Activated T-helper 1 cell treated with anti-CD3 and anti-CD28 coated beads, Interleukin-2, amount 50 U/mL, for 16 hours (primary cell): ENCODE measurements at places on chromosomes 12 and 14.

GRCh38 chr14:99742074-99742473 lies 51.1 kb upstream of the EML1 start:
- DNase-seq = no peak

- DNase-seq = no peak
These were observed 91.5 kb upstream of the SLC35F4 start for GRCh38 chr14:57957441-57957840.

DNA sequence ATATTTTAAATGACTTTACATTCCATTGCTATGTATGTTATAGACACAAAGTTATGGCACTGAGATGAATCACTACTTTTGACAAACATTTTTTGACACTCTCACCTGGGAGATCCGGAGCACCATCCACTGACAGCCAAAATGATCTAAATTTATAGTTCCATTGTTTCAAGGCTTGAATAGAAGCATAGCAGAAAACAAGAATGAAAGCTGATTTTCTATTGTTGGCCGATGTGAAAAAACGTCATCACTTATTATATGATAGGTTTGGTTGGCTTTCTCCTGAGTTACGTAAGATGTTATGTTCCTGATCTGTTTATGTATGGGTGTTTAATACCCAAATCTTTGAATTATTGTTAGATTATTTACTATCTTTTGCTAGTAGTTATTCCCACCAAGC lies 306.2 kb downstream of the PAWR start:
- DNase-seq = no peak

- peak; percentile 15 for DNase-seq
These were observed 68.6 kb upstream of the MAX start for GRCh38 chr14:65170768-65171507.

GRCh38 chr14:60249321-60250256 lies 568 bp downstream of the PPM1A start:
- DNase-seq = peak; percentile 12

DNA sequence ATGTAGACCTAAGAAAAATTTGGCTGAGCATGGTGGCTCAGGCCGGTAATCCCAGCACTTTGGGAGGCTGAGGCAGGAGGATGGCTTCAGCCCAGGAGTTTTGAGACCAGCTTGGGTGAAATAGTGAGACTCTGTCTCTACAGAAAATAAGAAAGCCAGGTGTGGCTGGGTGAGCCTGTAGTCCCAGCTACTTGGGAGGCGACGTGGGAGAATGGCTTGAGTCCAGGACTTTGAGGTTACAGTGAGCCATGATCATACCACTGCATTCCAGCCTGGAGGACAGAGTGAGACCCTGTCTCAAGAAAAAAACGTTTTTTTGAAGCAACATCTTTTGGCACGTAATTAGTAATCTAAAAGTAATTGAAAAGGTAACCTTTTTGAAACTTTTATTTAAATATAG lies 70.9 kb downstream of the FERMT2 start:
- DNase-seq = no peak

DNA sequence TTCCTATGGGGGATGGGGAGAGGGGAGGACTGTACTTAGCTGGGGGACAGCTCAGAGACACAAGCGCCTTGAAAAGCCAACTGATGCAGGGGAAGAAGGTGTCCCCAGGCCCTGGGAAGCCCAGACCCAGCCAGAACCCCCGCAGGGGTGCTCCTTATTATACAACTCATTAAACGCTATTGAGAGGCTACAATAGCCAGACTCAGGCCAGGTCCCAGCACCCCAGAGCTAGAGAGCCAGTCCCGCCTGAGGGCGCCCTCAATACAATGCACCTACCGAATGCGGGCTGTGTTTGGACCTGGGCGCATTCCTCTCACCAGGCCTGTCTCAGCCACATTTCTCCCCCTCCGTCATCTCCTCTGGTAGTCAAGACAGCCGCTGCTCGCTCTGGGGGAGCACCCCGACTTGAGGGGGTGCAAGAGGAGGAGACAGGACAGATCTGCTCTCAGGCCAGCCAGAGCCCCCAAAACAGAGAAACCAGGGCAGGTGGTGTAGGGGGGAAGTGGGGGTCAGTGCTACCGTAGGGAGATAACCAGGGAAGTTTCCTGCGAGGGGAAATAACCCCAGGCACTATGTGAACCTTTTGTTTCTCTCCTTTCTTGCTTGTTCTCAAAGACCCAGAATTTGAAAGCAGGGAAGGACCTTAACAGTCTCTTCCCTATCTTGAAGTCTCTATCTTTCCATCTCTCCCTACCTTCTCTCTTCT lies 6.1 kb upstream of the ASIC1 start:
- DNase-seq = no peak

- DNase-seq = no peak
These were observed 385 bp downstream of the CAPRIN2 start for GRCh38 chr12:30754383-30754749.

DNA sequence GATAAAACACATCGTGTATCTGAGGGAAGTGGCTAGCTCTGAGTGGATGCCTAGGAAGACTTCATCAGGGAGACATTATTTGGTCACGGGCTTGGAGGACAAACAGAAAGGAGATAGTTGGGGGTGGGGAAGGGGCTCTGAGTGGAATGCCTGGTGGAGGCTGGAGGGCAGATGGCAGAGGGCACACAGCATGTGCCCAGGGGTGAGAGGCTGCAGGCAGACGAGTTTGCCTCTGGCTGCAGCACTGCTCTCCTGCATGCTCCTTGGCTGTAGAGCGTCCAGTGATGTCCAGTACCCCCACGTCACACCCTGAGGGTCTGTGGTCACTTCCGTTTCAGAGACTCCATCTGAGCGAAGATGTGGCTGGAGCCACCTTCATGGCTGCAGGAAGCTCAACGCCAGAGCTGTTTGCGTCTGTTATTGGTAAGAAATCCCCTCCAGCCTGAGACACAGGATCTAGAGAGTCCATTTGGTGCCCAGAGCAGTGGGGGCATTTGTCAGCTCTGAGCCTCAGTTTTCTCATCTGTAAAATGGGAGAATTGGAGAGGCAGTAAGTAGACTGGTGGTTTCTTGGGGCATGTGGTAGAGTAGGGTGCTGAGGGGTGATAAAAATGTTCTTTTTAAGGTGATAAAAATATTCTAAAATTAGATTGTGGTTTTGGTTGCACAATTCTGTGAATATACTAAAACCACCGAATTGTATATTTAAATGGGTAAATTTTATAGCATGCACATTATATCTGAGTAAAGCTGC lies 71.7 kb upstream of the RIN3 start:
- DNase-seq = no peak

DNA sequence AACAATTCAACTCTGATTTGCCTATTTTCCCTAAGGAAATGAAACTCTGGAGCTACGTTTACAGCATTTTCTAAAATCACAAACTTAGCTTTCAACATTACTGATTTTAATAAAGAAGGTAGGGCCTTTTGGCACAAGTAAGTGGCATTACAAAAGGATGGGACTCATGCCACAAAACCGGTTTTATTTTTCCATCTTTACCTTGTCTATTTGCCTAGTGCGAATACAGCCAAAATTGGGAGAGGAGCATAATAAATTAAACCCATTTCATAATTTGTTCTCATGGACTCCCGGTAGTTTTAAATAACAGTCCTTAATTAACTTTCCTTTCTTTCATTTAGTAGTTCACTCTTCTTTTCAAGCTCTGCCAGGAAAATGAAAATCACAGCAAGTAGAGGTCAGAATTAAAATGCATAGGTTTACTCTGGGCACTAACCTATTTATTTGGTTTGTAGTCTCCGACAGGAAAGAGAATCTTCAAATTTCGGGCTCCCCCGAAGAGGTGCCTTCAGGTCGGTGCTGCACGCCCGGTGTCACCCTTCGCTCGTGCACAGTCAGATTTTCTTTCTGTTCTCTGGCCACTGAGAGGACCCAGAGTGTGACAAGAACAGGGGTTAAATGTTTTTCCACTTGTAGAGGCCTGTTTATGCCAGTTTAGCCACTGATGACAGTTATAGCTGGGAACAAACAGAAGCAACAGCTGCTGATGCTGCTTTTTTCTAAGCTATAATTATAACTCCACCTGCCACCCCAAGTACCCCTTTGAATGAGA lies at the start of gene BEST3:
TSS of gene BEST3 (minus strand) at position 535 of the 772 bp plus-strand sequence. CDS start 1,505 bp downstream, outside the sequence.
- DNase-seq = no peak

DNA sequence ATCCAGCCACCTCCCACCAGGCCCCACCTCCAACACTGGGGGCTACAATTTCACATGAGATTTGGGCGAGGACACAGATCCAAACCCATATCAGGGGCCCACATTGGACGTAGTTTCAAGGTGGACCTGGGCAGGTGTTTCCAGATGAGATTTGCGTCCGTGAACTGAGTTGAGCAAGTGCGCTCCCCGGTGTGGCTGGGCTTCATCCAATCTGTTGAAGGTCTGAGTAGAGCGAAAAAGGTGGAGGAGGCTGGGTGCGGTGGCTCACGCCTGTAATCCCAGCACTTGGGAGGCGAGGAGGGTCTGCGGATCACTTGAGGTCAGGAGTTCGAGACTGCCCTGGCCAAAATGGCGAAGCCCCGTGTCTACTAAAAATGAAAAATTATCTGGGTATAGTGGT lies 4.9 kb upstream of the GLT1D1 start:
- no peak for DNase-seq

- DNase-seq = no peak
These were observed 85.2 kb downstream of the TMTC3 start for GRCh38 chr12:88227263-88227662.

- no peak for DNase-seq
These were observed 7.9 kb downstream of the EIF2B2 start for GRCh38 chr14:75010472-75011093.

DNA sequence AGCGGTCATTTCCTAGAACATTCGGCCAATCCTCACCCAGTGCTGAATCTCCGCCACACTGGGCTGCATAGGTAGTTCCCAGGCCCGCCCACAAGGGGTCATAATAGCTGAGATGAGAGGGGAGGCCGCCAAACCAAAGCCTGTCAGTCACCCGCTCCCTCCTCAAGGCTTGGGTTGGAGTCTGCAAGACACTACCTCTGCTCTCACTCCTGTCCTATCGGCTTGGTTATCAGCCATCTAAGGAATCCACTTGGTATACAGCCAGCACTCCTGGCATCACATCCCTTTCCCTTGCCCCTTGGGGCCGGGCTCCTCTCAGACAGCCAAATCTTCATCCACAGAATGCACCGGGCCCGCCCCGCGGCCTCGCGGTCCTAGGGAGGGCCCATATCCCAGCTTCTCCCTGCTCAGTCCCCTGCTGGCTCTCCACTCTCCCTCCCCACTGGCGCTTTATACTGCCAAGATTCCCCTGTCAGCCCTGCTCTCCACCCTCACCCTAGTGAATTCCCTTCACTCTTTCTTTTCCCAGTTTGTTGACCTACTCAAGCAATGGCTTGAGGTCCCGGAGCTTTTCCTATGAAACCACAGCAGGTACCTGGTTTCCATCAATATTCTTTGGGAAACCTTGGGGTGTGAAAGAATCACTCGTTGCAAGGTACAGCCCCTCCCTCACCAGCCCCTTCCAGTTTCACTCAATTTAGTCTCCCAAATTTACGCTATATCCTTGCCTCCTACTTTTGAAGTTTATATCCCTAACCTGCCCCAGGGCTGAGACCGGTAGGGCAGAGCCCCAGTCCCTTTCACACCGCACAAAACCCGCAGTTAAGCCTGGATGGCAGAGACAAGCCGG lies 1.4 kb downstream of the IFFO1 start:
- peak; percentile 56 for DNase-seq

DNA sequence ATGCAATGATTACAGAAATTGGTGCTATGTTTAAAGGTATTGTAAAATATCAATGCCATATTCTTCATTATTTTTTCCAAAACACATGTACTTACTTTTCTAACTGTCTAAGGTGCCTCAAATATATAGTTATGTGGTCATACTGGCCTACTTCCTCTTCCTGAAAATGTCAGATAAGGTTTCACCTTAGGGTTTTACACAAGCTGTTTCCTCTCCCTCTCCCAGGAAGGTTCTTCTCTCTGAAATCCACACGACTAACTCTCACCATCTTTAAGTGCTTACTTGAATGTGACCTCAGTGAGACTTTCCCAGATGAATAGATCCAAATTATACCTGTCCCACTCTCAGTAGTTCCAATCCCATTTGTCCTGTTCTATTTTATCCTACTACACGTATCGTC lies 11.6 kb upstream of the CLEC4D start:
- DNase-seq = no peak

GRCh38 chr12:12927211-12928079 lies 24.5 kb downstream of the GPRC5D start:
- peak; percentile 7 for DNase-seq

DNA sequence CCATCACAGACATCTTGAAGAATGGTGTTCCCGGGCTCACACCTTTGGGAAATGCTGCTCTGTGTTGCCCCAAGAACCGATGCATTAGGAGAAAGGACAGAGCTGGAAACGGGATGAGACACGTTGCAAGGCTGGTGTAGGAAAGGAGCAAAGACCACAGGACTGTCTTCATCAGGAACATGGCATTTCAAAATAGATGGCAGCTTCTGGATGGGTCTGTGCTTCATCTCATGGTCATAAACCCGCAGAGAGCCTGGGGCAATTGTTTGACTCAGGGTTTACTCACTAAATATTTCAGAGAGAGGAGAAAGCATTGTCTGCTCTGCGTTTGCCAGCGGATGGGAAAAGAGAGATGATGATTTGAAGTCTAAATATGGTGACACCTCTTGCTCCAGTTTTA lies 76.3 kb downstream of the CACNA1C start:
- no peak for DNase-seq

- DNase-seq = no peak
These were observed 1.5 kb downstream of the FBLN5 start for GRCh38 chr14:91945751-91946621.

DNA sequence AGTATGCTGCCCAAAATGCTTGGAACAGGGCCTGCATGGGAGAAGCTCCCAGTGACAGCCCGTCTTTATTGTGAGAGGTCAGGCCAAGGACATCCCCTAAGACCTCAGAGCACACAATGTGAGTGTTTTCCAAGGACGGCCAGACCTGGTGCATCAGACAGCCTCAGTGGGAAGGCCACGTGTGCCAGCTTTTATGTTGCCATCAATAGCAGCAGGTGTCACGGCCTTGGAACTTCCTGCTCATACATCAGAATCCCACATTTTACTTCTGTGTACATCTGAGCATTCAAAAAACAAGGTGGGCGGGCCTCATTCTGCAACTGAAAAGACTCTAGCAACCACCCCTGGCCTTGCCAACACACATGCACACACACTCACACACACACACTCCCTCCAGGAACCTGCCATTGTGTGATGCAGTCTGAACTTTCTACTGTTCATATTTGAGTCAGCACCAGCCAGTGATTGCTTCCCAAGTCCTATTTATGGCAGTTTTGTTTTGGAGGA lies 753.1 kb upstream of the TBX3 start:
- no peak for DNase-seq

- DNase-seq = no peak
These were observed 72.3 kb upstream of the KRAS start for GRCh38 chr12:25322918-25323531.

DNA sequence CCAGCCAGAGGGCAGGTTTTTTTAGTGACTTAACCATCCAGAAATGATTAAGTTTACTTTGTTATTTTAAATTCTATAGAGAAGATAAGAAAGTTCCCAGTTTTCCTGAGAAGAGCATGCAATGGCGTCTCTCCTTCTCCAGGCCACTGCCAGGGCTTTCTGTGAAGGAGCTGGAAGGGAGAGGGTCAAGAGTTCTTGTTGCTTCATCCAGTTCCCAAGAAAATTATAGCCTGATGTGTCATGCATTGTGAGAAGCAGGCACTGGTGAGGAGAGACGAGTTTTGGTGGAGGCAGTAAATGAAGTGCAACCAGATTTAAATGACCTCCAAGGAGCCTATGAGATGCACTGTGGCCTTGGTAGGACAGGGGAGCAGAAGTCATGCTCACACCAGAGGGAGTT lies 14.2 kb downstream of the ELK3 start:
- no peak for DNase-seq

GRCh38 chr14:33402604-33403003 lies 463.9 kb downstream of the NPAS3 start:
- no peak for DNase-seq

- no peak for DNase-seq
These were observed 77.9 kb upstream of the HOXC13 start for GRCh38 chr12:53860426-53861345.
